ENCODE measurements at places on chromosomes 13 and 19. TPM values are rescaled to one million over a fixed set of nuclear protein-coding genes. Genes with fewer than 3 reads are reported as not detected.

ZNF543 gene
- 9.2 TPM for total RNA-seq

ZNF28 gene
- total RNA-seq: 20.1 TPM

HIF3A gene
- total RNA-seq: under 0.01 TPM

PRRG2 gene
- 1.1 TPM for total RNA-seq

IRGQ gene
- 19.9 TPM for total RNA-seq

ADPRHL1 gene
- total RNA-seq: 0.58 TPM

ZNF254 gene
- total RNA-seq: 7.7 TPM

AXL gene
- 224 TPM for total RNA-seq

NKPD1 gene
- 0.56 TPM for total RNA-seq

KLF5 gene
- 1.4 TPM for total RNA-seq

PDE4A gene
- 2.8 TPM for total RNA-seq

GPI gene
- 233 TPM for total RNA-seq

RTBDN gene
- total RNA-seq: not detected

B3GNT8 gene
- 0.96 TPM for total RNA-seq

IER2 gene
- 73.0 TPM for total RNA-seq

PRR22 gene
- under 0.01 TPM for total RNA-seq

KLK3 gene
- total RNA-seq: not detected

PEG3 gene
- 5.4 TPM for total RNA-seq

GIPC3 gene
- not detected for total RNA-seq

ZFP30 gene
- 14.6 TPM for total RNA-seq

SPRED3 gene
- total RNA-seq: 3.3 TPM

TMEM238 gene
- 0.58 TPM for total RNA-seq

COX7A1 gene
- total RNA-seq: 70.5 TPM

EFNA2 gene
- not detected for total RNA-seq

FUT1 gene
- total RNA-seq: 0.58 TPM

GNA15 gene
- total RNA-seq: under 0.01 TPM

SIGLEC10 gene
- total RNA-seq: not detected

ZNF784 gene
- total RNA-seq: 3.4 TPM

All from regular cardiac myocyte (primary cell).